ENCODE measurements at places on chromosomes 1 and 21. TPM values are rescaled to one million over a fixed set of nuclear protein-coding genes. Genes with fewer than 3 reads are reported as not detected.

- DNase-seq = no peak
Observed at GRCh38 chr21:18759751-18760161, 356.2 kb upstream of the TMPRSS15 start.

GRCh38 chr21:33256019-33256418 is 10.1 kb upstream of the IL10RB start:
- DNase-seq = no peak

DNA sequence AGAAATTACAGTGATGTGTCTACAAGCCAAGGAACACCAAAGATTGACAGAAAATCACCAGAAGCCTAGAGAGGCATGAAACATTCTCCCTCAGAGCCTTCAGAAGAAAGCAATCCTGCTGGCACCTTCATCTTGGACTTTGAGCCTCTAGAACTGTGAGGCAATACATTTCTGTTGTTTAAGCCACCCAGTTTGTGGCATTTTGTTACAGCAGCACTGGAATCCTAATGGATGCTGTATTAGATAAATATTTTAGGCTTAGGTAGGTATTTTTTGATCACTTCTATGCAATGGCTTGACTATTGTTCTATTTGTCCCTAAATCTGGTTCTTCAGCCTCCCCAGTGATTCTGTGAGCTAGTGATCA is 453.1 kb downstream of the LTN1 start:
- no peak for DNase-seq

GRCh38 chr1:33128781-33129180 is 47.8 kb downstream of the AZIN2 start:
- DNase-seq = no peak

GRCh38 chr1:61097722-61098121 is 15.4 kb downstream of the NFIA start:
- no peak for DNase-seq

GRCh38 chr1:223752721-223753515 is 40.6 kb downstream of the CAPN2 start:
- DNase-seq = no peak

DNA sequence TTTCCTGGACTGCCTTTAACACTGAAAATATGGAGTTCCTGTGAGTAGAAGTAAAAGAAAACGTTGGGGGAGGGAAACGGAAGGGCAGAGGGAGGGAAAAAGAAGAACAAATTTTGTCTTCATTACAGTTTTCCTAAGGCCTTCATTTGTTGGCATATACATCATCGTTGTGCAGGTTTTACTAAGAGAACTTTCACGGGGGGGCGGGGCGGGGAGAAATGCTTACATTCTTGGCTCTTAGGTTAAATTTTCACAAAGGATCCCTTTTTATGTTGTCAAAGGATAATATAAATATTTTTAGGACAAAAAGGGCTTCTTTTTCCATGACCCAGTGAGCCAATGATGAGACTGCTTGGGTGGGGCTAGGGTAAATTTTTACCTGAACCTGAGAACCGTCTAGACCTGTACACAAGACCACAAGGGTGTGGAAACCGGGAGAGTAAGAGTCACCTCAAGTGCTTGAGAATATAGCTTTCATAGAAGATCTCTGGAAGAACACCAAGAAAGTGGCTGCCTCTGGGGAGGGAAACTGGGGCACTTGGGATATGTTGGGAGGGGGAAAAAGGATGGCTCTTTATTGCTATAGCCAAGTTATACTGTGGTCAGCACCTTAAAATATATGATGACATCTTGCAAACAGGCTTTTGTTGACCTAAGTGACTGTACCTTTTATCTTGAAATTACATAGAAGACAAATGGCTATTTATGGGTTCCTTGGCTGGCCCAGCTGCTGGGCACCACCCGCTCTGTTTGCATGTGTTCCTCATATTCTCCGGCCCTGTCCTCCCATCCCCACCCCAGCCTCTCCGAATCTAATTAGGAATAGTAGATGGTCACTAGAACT is 2.0 kb upstream of the UTP25 start:
- no peak for DNase-seq

DNA sequence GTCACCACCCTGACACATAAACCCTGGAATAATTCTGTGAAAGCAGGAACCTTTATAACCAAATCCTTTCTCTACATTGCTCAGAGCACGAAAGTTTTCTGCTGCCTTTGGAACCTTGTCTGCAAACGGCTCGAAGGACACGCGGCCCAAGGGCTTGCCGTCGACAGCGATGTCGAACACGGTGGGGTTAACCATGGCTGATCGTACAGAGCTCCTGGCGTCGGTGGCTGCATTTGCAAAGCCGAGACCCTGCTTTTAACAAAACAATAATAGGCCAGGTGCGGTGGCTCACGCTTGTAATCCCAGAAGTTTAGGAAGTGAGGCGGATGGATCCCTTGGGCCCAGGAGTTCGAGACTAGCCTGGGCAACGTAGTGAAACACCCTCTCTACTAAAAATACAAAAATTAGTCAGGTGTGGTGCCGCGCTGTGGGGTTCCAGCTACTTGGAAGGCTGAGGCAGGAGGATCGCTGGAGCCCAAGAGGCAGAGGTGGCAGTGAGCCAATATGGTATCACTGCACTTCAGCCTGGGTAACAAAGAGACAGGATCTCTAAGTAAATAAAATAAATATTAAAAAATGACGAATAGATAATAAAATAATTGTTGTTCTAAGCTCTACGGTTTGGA is 2.2 kb upstream of the EIF2B3 start:
- DNase-seq = no peak

DNA sequence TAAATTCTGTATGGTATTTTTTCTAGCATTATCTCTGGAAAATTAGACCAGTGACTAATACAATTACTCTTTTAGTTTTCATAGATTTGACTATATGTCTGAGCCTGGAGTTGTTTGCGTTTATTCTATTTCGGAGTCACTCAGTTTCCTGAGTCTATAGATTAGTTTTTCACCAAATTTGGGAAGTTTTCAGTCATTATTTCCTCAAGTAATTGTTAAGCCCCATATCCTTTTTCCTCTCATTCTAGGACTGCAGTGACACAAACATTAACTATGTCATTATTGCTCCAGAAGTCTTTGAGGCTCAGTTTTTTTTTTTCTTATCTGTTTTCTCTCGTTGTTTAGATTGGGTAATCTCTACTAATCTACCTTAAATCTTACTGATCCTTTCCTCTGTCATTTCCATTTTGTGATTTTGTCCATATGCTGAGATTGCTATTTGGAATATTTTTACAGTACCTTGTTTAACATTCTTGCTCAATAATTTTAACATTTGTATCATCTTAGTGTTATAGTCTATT is 886.2 kb downstream of the LTN1 start:
- DNase-seq = no peak

- DNase-seq = no peak
Observed at GRCh38 chr21:43873673-43874072, 8.7 kb downstream of the AGPAT3 start.

GRCh38 chr1:31591425-31592093 is 15.2 kb downstream of the TINAGL1 start:
- no peak for DNase-seq

GRCh38 chr21:43805275-43805800 is 16.0 kb downstream of the RRP1 start:
- DNase-seq = no peak

DNA sequence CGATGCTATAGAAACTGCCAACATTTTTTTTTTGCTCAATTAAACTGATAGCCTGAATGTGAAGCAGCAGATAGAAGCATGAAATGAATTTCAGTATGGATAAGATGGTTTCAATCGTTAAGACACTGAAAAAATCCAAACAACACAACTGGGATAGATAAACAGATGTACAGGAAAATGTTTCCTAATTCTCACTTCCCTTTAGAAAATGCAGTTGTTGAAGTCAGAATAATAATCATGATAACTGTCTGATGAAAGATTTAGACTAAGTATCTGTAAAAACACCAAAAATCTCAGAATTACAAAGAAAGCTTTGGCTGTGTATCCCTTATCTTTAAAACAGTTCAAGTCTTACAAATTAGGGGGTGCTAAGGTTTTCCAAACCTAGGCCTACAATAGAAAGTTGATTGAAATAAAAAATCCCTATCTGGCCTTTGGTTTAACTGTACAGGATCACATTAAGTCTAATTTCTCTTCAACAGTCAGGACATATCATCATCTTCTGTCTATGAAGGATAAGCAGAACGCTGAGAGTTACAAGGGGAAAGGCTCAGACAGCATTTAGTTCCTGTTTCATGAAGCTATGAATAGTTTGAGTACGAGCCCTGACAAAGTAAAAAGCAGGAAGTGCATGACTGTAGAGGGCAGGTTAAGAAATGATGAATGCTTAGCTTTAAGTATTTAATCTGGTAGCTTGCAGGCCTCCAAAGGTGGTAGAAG is 203.2 kb downstream of the APP start:
- no peak for DNase-seq

DNA sequence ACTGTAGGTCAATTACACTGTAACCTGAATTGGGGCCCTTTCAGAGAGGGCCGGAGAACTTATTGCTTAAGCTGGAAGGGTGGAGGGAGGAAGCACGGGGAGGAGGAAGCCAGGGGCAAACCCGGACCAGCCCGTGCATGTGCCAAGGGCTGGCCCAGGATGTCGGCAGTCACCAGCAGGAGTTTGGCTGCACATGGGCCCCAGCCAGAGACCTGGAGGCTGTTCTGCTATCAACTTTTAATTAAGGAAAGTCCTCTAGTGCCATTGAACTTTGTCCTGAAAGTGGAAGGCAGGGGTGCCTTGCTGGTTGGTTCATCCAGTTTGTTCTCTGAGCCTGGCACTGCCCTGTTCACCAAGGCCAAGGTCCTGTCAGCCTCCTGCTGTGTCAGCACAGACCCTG is 200.8 kb upstream of the VAMP3 start:
- DNase-seq = no peak

- DNase-seq = no peak
Observed at GRCh38 chr1:228105996-228106799, 2.9 kb downstream of the MRPL55 start.

GRCh38 chr1:66316464-66317247 is 217.3 kb upstream of the SGIP1 start:
- DNase-seq = peak; percentile 11

- DNase-seq = peak; percentile 50
Observed at GRCh38 chr1:61742620-61743430, 545 bp downstream of the PATJ start.

DNA sequence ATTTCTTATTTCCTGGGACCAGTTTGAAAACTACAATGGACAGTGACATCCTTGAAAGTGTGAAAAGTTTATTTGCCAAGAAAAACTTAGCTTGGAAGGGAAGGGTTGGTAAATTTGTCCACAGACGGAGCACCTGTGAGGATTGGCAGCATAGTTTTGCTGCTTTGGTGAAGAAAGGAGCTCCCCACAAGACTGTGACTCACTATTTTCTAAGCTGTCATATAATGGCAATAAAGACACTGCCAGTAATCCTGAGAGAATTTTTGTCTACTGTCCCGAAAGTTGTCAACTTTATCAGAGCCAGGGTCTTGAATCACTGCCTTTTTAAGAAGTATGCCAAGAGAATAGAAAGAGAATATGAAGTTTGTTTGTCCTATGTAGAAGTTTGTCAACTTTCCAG is 230.8 kb downstream of the NEGR1 start:
- DNase-seq = no peak

DNA sequence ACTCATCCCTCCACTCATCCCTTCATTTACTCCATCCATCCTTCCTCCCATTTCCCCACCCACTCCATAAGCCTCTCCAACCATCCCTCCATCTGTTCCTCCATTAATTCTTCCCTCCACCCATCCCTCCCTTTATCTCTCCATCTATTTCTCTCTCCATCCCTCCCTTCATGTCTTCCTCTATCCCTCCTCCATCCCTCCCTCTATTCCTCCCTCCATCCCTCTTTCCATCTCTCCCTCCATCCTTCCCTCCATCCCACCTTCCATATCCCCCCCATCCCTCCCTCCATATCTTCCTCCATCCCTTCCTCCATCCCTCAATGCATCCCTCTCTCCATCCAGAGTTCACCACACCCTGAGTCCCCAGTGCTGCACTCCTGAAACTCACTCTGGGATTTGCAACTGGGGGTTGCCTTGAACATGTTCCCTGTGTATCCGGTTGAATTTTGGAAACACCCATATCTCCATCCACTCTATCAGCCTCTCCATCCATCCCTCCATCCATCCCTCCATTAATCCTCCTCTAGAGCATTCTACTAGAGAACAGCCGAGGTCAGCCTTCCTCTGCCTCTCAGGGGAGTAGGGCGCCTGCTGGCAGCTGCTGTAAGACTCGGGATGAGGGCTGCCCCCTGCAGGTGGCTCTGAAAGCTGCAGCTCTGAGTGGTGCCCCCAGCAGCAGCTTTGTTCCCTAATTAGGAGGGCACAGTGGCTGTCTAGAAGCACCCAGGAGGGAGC is 39.4 kb downstream of the ABCG1 start:
- DNase-seq = no peak

GRCh38 chr21:41783476-41784180 is 16.8 kb upstream of the RIPK4 start:
- no peak for DNase-seq

- DNase-seq = no peak
Observed at GRCh38 chr1:151981178-151981525, 12.5 kb downstream of the S100A10 start.

GRCh38 chr1:119375366-119375765 is 6.8 kb downstream of the HAO2 start:
- no peak for DNase-seq

The SPATA21 gene
- polyA plus RNA-seq = 0.40 TPM

The YOD1 gene
- 16.3 TPM for polyA plus RNA-seq

The EFCAB7 gene
- 27.5 TPM for polyA plus RNA-seq

The F13B gene
- 0.13 TPM for polyA plus RNA-seq

The WNT2B gene
- 4.5 TPM for polyA plus RNA-seq

The CAMK2N1 gene
- 69.6 TPM for polyA plus RNA-seq

The BTBD8 gene
- 9.0 TPM for polyA plus RNA-seq
